Endodermal cell (in vitro differentiated cells): ENCODE measurements at places on chromosomes 3 and 15. TPM values are rescaled to one million over a fixed set of nuclear protein-coding genes. Genes with fewer than 3 reads are reported as not detected.

The CHRM5 gene
- not detected in 2 replicates for total RNA-seq

The PPP2R3A gene
- total RNA-seq: 7.0 to 16.9 TPM (median 16.5 TPM) in 3 replicates

The RABL3 gene
- total RNA-seq: 17.1 to 23.0 TPM (median 22.9 TPM) in 3 replicates

The CACNA2D2 gene
- total RNA-seq: 14.9 and 17.6 TPM in 2 replicates

The MOBP gene
- 7.0 and 7.1 TPM in 2 replicates for total RNA-seq

The CLEC3B gene
- not detected in 2 replicates for total RNA-seq

The CLSTN2 gene
- total RNA-seq: 0.38 and 0.42 TPM in 2 replicates

The ARNT2 gene
- 7.5 and 8.0 TPM in 2 replicates for total RNA-seq

The CLDN18 gene
- 0.13 and 0.20 TPM in 2 replicates for total RNA-seq

The ZNF148 gene
- total RNA-seq: 37.8 to 40.0 TPM (median 38.0 TPM) in 3 replicates

The TCF12 gene
- total RNA-seq: 87.0 to 121 TPM (median 103 TPM) in 3 replicates

The CD200 gene
- 47.7 to 71.5 TPM (median 49.2 TPM) in 3 replicates for total RNA-seq

The CYP1A2 gene
- total RNA-seq: not detected in 2 replicates

The HYAL1 gene
- total RNA-seq: 0.88 and 0.92 TPM in 2 replicates

The ATP13A5 gene
- total RNA-seq: 0.43 and 0.59 TPM in 2 replicates

The CPOX gene
- total RNA-seq: 18.0 and 20.1 TPM in 2 replicates

The IVD gene
- 78.7 and 90.6 TPM in 2 replicates for total RNA-seq

The EEF1AKMT4 gene
- 3.8 to 8.9 TPM (median 4.5 TPM) in 3 replicates for total RNA-seq

The A4GNT gene
- not detected in 3 replicates for total RNA-seq

The ACTC1 gene
- 58.2 to 77.6 TPM (median 60.7 TPM) in 3 replicates for total RNA-seq

The SPINK8 gene
- not detected in 2 replicates for total RNA-seq

The GRK7 gene
- total RNA-seq: not detected in 3 replicates

The ALG1L2 gene
- total RNA-seq: 5.1 to 8.5 TPM (median 5.2 TPM) in 3 replicates

The ANKRD63 gene
- not detected in 3 replicates for total RNA-seq

The KCNMB3 gene
- total RNA-seq: 2.0 and 2.6 TPM in 2 replicates

The TM4SF1 gene
- not detected in 2 replicates for total RNA-seq
